NT2/D1 (cell line): ENCODE measurements at places on chromosomes 13 and 19.

- no peak for DNase-seq
Observed at GRCh38 chr19:17348700-17349099, 11.3 kb downstream of the GTPBP3 start.

DNA sequence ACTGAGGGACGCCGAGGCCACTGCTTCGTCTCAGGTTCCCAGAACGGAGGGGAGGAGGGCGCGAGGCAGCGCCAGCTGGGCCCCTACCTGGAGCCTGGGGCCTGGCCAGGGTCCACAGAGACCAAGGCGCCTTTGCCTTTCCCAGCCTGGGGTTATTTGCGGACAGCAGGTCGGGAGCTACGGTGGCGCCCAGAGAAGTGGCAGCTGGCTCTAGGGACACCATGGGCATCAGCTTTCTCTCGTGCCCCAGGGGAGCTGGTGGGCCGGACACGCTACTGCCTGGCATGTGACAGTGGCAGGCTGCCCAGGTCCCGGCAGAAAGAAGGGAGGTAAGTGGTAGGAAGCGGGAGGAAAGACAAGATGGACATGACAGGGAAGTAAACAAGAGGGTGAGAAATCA lies 19.0 kb downstream of the AKT2 start:
- DNase-seq = no peak

- DNase-seq = no peak
Observed at GRCh38 chr13:101218484-101218883, 197.8 kb downstream of the NALCN start.

GRCh38 chr13:112783978-112784371 lies 94.1 kb downstream of the ATP11A start:
- no peak for DNase-seq

DNA sequence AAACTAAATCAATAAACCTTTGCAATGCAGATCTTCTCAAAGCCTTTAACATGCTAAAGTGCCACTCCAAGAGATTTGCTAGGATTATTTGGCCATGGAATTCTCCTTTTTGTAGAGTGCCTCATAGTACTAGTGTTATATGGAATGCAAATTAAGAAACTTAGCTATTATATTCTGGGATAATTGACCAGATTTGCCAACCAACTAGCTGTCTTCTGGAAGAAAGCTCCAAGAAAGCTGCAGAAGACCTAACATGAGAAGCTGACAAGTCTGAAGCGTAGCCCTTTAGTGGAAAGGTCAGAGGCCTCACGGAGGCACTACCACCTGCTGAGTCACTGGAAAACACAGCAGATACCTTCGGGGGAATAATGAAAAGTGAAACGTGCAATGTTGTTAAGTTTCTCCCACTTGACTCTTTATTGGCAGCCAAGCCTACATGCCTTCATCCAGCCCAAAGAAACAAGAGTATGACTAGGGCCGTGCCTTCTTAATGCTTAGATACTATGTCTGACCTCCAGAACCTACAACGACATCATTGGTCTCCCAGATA lies 29.8 kb upstream of the KATNAL1 start:
- no peak for DNase-seq

GRCh38 chr13:41547251-41548000 lies 90.1 kb downstream of the RGCC start:
- no peak for DNase-seq

DNA sequence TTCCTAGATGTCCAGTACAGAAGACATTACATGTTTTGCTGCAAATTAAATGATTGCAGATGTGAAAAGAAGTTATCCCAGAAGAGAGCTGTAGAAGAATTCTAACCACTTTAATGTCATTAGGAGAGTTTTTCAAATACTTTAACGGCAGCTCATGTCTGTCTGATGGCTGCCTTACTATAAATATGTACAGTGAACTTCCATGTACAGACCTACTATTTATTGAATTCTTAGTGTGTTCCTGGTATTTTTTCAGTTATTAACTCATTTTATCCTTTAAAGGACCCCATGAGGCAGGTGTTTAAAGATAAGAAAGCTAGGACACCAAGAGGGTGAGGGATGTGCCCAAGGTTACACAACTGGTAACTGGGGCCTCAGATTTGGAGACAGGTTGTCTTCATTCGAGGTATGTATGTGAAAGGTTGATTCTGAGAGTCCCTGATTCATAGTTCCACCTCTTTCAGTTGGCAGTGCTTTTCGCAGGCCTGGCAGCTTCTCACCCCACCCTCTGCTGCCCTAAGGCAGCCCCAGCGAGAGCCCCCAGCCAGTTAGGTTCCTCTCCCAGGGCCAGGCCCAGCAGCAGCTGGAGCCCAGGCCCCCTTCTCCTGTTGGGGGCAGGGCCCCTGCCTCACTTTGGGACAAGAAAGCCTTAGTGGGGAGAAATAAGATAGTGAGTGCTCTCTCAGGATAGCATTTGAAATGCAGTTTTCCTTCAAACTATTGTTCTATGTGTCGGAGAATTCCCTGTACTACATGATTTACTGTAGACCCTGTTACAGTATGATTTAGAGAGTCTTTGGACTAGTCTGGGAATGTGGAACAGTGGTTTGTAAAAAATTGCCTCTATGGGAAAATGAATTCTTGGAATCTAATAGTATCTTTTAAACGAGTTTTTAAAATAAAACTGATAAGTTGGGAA lies 67.7 kb upstream of the TEX29 start:
- DNase-seq = no peak

DNA sequence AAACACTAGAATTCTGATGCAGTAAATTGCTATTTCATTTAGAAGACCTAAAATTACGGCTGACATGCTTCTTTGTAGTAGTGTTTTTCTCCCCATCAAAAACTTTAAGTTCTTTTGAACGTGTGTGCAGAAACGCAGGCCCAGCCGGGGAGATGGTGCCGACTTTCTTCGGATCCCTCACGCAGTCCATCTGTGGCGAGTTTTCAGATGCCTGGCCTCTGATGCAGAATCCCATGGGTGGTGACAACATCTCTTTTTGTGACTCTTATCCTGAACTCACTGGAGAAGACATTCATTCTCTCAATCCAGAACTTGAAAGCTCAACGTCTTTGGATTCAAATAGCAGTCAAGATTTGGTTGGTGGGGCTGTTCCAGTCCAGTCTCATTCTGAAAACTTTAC lies 98.3 kb downstream of the TNFRSF19 start:
- DNase-seq = no peak

DNA sequence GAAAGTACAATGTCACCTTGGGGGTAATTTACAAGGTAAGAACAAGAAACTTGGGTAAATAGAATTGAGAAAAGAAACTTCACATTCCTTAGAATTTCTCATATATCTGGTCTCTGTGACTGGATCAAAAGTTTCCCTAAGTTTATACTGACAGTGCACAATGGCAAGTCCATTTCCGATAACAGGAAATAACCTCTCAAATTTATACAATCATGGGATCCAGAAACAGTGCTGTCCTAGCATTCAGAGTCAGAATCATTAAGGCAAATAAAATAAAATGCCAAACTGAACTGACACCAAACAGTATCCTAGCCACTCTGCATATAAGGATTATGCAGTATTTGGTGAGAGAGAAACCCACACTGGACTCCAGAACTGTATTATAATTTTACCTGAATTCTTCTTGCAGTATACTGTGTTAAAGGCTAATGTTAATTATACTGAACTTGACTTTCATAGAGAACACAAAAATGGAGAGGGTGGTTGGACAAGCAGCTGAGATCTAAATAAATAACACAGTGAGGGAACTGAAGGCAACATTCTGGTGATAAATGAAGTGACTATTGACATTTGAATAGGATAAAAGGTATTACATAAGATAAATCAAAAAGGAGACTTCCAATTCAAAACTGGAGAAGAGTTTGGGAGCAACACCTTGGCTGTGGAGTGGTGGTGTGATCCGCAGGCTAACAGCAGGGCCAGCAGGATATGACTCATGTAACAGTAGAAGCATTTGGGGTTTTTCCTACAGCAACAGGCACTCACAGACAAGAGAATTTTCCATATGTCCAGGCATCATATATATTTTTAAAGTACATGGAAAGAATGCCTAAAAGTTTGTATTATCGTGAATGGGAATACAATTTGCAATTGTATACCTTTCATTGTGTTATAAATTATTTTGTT lies 932.5 kb upstream of the MIR17HG start:
- no peak for DNase-seq

- DNase-seq = no peak
Observed at GRCh38 chr19:42480335-42481095, 37.8 kb upstream of the CXCL17 start.

GRCh38 chr19:5041168-5041912 lies 72.4 kb downstream of the KDM4B start:
- DNase-seq = no peak

- DNase-seq = no peak
Observed at GRCh38 chr13:97067017-97067895, 73.0 kb upstream of the OXGR1 start.

GRCh38 chr19:12884926-12885748 lies 1.9 kb downstream of the KLF1 start:
- DNase-seq = peak; percentile 91

- DNase-seq = no peak
Observed at GRCh38 chr13:77898097-77898496, 20.5 kb downstream of the EDNRB start.

- no peak for DNase-seq
Observed at GRCh38 chr19:43532571-43532961, 422 bp upstream of the ZNF575 start.

DNA sequence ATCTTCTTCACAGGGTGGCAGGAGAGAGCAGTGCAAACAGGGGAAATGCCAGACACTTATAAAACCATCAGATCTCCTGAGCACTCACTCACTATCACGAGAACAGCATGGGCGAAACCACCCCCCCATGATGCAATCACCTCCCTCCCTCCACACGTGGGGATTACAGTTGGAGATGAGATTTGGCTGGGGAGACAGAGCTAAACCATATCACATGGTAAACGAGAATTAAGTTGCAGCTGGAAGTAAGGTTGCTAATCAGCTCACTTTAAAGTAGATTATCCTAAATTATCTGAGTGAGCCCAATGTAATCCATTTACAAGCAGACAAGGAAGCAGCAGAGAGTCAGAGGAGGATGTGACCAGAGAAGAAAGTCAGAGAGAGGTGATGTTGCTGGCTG lies 102.2 kb upstream of the IPO5 start:
- DNase-seq = no peak

GRCh38 chr13:108572782-108573211 lies 56.6 kb upstream of the MYO16 start:
- no peak for DNase-seq

DNA sequence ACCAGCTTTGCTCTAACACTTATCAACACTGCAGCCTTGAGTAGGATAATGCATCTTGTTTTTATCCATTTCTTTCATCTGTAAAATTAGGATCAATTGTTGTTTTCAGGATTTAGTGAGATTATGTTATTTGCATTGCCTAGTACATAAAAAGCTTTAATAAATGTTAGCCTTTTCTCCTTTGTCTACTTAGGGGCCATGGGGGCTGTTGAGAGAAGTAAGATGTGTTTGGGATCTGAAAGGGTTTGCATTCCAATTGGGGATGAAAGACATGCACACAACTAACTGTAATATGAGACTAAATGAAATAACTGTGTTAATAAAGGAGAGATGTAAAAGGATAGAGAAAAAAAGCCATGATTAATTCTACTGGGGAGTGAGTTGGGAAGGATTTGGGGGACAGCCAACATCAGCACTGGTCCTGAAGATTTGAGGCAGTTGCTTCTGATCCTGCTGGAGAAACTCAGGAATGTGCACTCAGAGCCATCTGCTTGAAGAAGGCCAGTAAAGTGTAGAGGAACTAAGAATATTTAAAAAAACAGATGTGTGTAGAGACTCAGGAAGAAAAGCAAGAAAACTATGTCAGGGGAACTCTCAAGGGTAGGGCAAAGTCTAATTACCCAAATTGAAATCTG lies 236.3 kb downstream of the OLFM4 start:
- no peak for DNase-seq

GRCh38 chr19:42568006-42568405 lies 26.7 kb downstream of the CEACAM8 start:
- DNase-seq = no peak

DNA sequence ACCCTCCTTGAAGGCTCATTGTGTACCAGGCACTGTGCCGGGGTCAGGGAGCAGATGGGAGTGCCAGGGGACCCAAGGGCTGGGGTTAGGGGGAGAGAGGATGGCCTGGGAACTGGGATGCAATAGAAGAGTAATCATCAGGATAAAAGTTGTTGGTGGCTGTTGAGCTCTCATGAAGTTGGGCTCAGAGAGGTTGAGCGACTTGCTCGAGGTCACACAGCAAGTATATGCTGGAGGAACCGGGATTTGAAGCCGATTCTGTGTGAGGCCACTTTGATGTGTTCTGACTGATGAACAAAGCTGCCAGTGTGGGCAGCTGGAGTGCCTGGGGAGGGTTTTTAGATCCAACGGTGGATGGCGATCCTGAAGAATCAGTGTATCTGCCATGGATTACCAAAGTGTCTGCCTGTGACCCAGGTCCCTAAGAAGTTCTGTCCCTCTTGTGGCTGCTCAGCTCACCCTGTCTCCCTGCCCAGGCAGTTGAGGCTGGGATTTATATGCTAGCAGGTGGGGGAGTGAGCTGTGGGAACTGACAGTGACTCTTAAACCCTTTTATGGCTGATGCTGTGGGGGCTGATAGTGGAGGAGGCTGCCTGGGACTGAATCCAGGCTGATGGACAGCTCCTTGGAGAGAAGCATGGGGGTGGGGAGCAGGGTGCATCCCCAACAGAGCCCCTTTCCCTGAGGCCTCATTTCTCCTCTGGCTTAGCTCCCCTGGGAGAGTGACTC lies 8.3 kb downstream of the ARHGEF18 start:
- no peak for DNase-seq

DNA sequence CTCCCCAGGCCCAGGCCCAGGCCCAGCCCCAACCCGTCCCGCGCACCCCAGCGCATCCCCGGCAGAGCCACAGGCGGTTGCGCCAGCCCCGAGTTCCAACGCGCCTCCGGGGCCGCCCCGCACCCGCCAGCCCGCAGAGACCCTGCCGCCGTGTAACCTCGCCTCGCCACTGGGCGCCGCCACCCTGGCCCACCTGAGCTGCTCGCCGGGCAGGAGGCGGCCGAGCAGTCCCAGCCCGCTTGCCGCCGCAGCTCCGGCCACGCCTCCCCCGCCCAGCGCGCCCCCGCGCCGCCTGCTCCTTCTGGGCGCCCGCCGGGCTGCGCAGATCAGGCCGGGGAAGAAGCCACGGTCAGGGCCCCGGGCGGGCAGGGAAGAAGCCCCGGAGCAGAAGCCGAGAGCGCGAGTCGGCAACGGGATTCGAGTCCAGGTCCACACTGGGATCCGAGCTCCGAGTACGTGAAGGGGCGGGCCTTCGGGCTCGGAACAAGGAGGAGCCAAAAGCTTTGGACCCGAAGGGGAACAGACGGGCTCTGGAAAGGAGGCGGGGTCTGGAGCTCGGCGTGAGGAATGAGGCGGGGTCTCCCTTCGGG lies at the start of gene MBOAT7:
Gene MBOAT7 (minus strand): TSS at position 436 of the 590 bp plus-strand sequence. CDS start 1,072 bp downstream, outside the sequence.
- DNase-seq = no peak

- no peak for DNase-seq
Observed at GRCh38 chr19:41868120-41868988, 8.3 kb downstream of the RPS19 start.

DNA sequence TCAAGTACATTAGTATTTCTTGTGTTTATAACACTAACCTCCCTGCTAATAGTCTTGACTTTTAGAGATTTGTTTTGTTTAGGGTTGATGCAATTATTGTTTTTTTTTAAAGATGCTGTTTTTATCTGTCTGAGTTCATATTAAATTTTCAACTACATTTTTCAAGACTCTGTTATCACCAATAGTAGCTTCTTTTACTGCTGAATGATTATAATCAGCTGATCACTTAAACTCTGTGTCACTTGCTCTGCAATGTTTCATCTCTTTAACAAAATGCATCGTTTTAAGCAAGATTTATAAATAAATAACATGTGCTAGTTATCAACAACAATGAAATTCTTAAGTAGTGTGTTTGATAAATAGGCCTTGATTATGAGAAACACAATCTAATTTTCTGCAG lies 920.9 kb upstream of the PCDH20 start:
- DNase-seq = no peak

GRCh38 chr13:111359930-111360329 lies 39.5 kb downstream of the TEX29 start:
- no peak for DNase-seq
